Stimulated activated CD4-positive, alpha-beta T cell treated with anti-CD3 and anti-CD28 coated beads, TNF-alpha, amount 100 ng/mL, for 1 hour (primary cell): ENCODE measurements at places on chromosomes 12 and 14.

- no peak for DNase-seq
Observed at GRCh38 chr14:45680531-45680930, 427.5 kb upstream of the MIS18BP1 start.

DNA sequence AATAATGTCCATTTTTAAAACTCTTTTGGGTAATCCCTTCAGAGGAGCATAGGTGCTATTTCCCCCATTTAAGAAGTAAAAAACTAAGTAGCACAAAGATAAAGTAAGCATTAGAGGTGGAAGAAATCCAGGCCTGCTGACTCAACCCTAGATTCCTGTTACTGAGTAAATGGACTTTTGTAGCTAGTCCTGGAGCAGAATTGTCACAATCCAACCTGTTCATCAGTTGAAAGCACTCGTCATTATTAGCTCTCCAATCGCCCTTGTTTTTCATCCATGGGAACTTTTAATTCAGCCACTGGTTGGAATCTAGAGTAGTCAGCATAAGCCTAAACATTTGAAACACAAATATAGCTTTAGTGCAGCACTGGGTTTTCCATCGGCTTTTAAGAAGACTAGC is 139.5 kb upstream of the AMIGO2 start:
- no peak for DNase-seq

DNA sequence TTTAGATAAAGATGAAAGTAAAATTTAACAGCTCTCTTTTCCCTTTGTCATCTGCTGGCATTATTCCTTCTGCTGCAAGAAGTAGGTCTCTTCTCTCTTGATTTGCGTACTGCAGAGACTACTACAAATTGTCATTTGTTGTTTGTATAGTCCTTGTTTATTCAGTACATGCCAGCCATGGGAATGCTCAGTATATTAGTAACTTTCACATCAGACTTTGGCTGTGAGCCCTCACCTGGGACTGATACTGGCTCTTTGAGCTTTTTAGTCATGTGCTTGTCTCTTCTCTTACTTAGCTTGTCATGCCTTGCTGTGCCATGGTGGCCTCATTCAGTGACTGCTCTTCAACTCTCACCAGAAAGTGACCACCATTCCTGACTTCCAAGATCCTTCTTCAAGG is 169.8 kb downstream of the PRKCH start:
- no peak for DNase-seq

DNA sequence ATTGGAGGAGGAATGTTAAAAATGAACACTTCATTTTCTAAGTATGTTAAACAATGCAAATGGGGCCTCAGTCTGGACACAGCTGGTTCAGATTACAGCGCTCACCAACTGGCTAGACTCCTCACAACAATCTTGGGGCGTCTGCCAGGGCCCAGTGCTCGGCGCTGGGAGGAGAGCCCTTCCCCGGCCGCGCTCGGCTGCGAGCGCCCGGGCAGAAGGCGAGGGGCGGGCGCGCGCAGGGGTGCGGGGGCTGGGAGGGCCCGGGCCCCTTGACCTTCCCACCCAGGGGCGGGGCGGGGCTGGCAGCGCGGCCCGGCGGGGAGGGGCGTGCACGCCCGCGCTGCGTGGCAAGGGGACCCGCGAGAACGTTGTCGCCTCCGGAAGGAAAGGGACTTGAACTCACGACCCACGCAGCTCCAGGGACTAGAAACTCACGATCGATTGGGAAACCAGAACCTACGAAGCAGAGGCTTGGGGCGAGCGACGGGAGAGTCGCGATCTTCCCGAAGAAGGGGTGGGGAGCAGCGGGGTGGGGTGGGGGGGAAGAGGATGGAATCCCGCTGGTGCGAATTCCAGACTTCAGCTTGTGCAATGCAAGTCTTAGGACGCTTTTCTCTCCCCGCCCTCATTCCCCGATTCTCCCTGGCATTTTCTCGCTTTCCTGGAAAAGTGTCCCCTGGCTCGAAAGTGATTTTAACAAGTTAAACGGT is at the start of gene FBLN5:
FBLN5 (minus strand) TSS at position 220 of the 710 bp plus-strand sequence. CDS start 465 bp downstream, outside the sequence.
- peak; percentile 34 for DNase-seq

DNA sequence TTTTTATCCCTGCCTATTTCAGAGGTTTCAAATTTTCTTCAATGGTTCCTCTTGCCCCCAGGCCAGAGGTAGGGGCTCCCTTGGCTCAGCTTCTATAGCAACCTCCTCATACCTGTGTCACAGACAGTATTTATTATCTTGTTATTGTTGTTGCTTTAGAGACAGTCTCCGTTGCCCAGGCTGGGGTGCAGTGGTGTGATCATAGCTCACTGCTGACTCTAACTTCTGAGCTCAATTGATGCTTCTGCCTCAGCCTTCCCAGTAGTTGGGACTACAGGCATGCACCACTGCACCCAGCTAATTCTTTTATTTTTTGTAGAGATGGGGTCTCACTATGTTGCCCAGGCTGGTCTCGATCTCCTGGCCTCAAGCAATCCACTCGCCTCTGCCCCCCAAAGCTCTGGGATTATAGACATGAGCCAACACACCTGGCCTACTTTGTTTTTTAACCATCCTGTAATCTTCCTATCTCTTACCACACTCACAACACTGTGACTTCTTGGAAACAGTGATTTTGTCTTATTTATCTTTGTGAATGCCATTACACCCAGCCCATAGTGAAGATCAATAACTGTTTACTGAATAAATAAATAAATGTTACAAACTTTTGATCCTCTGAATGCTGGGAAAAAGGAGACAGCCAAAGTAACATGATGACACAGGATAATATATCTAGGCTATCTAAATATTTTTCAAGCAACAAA is 95.9 kb downstream of the PHLDA1 start:
- DNase-seq, result no peak

GRCh38 chr12:121015825-121016766 is at the start of gene C12orf43:
TSS of gene C12orf43 (minus strand) at chr12:121016487. CDS start at chr12:121016474, 13 bp downstream.
- DNase-seq, result peak; percentile 78

DNA sequence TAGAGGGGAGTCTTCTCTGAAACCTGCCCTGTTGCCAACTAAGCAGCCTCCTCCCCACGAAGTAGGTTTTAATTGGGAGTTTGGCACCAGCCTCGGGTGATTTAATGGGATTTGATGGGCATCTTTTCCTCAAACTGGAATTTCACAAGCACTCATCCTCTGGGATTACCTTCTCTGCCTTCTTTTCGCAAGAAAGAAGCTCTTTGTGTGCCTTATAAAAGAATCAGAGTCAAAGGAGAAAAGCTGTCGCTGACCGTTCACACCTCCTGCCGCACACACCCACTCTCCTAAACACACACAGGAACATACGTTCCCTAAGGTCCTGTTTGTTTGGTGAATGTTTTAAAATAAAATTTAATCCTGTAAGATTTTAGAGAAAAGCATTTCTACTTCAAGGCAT is 84.0 kb downstream of the PRMT8 start:
- DNase-seq, result no peak

DNA sequence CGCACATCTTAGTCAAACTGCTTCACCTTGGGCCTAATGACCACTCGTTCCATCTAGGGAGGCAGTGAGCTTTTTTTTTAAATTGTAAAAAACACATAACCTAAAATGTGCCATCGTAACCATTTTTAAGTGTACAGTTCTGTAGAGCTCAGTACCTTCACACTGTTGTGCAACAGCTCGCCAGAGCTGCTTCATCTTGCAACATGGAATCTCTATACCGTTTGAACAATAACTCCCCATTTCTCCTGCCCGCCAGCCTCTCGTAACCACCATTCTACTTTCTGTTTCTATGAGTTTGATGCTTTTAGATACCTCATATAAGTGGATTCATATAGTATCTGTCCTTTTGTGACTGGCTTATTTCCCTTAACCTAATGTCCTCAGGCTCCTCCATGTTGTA is 196.2 kb downstream of the CHST11 start:
- no peak for DNase-seq

DNA sequence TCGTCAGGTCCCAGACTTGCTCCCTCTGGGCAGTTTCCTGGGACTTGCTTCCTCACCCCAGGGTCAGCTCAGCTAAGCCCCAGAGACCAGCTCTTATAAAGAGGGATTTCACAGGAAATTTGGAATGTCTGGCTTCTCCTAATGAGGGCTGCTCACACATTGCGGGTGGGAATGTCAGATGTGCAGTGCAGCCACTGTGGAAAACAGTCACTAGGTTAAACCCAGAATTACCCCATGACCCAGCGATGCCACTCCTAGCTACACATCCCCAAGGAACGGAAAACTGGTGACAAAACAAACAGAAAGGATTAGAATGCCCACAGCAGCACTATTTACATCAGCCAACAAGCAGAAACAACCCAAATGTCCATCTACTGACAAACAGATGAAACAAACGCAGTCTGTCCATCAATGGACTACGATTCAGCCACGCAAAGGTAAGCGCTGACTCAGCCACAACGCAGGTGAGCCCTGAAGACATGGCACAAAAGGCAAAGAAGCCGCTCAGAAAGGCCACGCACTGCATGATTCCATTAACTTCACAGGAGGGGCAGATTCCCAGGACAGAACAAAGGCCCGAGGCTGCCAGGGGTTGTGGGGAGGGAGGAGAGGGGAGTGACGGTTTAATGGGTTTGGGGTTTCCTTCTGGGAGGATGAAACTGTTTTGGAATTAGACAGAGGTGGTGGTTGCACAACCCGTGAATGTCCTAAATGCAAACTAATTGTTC is 63.0 kb downstream of the NCOR2 start:
- DNase-seq, result no peak

DNA sequence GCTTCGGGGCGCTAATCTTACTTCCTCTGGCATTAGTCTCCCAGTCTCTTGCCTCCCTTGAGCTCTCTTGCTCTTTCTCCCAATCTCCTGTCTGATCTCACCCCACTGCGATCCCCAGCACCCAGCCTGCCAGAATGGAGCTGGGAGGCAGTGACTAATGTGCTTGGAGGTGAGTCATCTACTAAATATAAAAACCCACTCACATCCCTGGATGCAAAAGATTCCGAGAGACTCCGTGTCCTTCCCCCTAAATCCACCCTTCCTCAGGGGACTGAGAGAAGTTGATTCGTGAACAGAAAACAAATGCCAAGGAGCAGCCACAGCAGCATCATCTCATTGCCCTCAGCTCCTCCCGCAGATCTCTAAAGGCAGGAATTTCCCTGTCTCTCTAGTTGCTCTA is 45.7 kb upstream of the KCNA5 start:
- DNase-seq, result no peak

DNA sequence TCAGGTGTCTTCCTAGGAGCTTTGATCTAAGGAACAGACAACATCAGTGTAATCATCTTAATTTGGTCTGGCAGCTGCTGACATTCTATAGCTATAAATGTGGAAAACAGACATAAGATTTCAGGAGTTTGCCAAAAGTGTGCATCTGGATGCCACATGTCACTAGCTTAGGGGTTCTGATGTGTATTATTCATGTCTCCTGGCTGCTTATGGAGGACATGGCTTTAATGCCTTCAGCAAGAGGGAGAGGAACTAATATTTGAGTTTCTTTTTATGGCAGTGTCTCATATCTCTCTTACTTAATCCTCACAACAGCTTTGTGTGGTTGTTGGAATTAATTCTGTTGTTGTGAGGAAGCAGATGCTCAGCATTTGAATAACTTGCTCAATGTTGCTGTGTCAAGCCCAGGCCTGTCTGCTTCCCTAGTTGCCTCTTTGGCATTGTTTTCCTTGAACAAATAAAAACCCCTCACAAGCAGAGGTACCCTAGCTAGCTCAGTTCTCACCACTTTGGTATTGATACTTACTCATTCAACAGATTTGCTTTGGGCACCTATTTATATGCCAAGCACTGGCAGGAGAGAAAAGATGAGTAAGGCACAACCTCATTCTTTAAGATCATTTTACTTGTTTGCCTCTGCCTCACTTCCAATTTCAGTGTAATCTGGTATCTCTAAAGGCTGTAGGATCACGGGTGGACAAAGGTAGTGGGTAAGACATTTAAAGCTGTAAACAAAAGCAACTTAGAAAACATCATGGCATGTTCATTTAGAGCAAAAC is 39.8 kb upstream of the EID3 start:
- no peak for DNase-seq

DNA sequence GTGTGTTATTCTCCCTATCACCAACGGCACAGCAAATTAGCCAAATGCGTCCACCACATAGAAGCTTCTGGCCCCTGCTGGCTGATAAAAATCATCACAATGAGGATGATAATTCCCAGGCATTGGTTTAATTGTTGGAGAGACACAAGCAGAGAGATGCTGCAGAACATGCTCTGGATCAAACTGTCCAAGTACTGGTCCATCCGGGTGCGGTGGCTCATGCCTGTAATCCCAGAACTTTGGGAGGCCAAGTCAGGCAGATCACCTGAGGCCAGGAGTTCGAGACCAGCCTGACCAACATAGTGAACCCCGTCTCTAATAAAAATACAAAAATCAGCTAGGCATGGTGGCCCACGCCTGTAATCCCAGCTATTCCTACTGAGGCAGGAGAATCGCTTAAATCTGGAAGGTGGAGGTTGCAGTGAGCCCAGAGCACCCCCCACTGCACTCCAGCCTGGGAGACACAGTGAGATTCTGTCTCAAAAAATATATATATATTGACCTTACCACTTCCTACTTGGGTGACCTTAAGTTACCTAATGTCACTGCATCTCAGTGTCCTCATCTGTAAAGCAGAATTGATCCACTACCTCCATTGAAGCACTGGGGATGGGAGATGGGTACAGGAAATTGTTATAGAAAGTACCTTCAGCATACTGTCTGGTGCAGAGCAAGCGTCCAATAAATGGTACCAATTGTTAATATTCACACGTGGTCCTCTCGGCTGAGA is 83.7 kb upstream of the EGLN3 start:
- DNase-seq, result no peak

DNA sequence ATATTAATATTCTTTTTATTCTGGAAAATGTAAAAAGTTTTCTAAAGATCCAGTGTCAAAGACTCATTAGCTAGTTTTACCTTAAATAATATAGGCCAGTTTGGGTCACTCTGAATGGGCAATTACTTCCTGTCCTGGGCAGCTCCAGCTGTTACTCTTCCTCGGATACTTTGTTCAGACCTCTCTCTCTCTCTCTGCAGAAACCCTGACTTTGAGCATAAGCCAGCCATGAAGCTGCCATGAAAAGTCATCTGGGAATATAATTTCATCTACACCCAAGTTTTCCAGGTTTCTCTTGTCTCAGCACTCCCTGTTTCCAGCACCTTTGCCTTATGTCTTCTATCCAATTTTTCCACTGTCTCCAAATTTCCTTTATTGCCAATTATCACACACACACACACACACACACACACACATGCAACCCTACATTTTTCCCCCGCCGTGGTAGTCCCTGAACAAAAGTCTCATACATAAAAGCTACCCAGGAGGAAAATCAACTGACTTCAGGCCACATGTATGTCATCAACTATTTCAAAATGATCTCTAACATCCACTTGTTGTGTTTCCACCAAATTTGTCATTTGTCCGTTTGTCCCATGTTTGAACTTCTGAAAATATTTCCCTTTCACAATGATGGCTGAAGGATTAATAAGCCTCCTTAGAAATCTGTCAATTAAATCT is 318.1 kb downstream of the SSPN start:
- DNase-seq, result no peak

GRCh38 chr12:15494329-15495046 is 172.2 kb downstream of the PTPRO start:
- no peak for DNase-seq

GRCh38 chr12:96228566-96229248 is 34.5 kb downstream of the ELK3 start:
- no peak for DNase-seq
